Stimulated activated CD4-positive, alpha-beta T cell treated with anti-CD3 and anti-CD28 coated beads, Interleukin-1b, Interleukin-23, amount 100 ng/mL, for 1 hour (primary cell): ENCODE measurements at places on chromosomes 7 and 10.

DNA sequence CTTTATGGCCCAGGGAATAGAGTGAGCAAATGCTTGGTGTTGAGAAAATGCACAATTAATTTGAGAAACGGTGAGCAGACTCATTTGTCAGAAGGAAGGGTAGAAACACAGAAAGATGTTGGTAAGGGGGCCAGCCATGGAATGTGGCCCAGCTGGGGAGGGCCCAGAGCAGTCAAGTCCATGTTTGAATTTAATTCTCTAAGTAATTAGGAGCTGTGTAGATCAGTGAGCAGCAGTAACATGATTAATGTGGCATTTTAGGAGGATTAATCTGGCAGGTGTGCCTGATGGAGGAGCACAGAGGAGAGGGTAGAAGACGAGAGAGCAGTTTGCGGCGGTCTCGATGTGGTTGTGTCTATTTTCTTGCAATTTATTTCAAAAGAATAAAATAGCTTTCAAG is 218.7 kb downstream of the FRMD4A start:
- DNase-seq, result no peak

DNA sequence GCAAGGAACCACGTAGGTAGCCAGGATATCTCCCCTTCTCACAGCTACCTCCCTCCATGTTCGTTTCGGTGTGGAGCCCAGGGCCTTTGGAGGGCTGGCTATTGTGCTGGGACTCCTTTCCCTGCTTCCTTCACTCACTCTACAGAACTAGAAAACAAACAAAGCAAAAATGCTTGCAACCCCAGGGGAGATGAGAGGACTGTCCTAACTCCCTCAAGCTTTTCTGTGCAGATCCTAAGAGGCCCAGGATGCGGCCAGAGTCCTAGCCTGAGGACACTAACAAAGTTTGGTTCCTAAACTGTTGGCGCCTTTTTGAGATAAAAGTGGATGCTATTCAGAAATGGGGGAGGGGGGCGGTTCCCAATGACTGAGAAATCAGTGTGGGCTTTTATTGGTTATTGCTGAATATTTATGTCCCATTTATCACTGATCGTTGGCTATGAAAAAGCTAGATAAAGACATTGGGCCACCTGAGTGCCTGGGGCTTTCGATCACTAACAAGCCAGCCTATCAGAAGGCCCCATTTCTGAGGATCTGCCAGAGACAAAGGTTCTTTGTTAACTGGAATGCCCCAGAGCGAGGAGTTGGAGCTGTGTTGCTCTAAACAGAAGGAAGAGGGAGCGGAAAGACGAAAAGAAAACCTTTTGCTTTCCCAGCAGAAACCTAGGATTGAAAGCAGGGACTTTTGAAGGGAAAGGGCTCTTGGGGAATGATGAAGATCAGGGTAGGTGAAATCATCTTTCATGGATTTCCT is 95.2 kb upstream of the EGR2 start:
- no peak for DNase-seq

GRCh38 chr10:77192402-77192801 is 445.2 kb downstream of the KCNMA1 start:
- DNase-seq, result no peak

- DNase-seq, result no peak
Measured at GRCh38 chr7:38461887-38462286, 169.3 kb downstream of the AMPH start.

DNA sequence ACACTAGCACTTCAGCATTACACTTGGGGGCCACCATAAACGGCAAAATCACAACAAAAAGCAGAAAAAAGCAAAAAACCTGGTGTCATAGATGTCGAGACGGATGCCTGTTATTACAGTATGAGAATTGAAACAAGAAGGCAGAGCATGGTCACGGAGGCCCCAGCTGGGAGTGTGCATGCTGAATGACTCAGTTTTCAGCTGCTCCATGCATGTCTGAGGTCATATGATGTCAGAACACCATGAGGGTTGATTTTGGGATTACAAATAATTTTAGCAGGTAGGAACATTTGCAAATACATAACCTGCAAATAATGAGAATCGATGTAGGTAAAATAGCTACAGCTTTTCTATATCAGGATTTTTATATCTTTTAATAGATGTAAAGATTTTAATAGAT is 19.1 kb downstream of the ZMYND11 start:
- DNase-seq, result no peak

- no peak for DNase-seq
Measured at GRCh38 chr7:148727501-148728278, 29.0 kb downstream of the CUL1 start.

DNA sequence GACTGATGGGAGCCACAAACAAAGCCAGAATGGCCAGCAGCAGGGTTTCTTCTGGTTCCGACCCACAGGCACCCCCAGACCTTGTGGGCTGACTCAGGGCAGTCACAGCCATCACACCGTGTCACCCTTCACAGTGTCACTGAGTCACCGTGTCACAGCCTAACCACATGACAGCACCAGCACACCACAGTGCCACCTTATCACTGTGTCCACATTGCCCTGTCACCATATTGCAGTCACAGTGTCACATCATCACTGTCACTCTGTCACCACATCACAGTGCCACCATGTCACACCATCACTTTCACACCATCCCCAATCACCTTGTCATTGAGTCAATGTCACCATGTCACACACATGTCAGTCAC is 77.0 kb downstream of the OAT start:
- no peak for DNase-seq

- no peak for DNase-seq
Measured at GRCh38 chr7:74040101-74040790, 12.3 kb downstream of the ELN start.

DNA sequence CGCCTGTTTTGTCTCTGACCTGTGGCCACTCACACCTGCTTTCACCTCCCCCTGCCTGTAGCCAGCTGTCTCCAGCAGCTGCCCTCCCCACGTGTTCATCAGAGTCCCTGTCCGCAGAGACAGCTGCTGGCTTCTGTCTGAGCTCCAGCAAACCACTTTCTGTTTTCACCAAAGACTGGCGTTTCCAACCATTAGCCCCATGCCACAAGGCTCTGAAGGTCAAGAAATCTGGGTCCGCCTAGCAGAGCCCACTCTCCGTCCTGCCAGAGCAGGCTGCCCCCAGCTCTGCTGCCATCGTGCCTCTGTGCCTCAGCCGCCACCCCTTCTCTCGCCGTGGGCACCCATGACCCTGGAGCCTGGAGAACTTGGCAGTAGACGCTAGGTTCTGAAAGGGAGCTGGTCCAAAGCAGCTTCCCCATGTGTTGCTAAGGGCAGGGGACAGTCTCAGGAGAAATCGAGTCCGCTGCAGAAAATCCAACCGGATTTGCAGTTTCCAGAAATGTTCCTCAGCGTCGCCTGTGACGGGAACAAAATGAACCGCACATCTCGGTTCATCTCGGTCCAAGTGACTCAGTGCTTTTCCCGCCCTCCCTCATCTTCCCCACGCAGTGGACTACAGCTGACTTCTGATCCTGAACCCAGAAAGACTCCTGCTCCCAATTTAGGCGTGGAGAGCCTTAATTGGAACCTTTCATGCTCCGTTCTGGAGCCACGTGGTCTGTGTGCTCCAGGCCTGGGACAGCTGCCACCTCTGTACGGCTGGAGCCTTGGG is 28.0 kb downstream of the TMEM120A start:
- no peak for DNase-seq

DNA sequence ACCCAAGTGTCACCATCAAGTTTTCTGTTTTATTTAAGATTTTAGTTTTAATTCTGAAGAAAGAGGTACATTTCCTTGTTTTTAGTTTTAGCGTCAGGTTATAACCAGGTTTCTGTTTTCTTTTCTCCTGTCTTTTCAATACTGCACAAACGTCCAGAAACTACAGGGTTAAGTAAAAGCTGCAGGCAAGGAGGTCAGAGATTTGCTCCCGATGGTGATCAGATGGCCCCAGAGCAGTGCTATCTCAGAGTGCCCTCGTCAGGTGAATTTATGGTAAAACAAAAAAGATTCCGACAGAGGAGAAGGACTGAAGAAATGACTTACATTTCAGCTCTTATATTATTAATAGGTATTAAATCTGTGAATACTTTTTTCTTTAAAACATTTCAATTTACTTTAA is 128.2 kb downstream of the STRA8 start:
- DNase-seq, result no peak

DNA sequence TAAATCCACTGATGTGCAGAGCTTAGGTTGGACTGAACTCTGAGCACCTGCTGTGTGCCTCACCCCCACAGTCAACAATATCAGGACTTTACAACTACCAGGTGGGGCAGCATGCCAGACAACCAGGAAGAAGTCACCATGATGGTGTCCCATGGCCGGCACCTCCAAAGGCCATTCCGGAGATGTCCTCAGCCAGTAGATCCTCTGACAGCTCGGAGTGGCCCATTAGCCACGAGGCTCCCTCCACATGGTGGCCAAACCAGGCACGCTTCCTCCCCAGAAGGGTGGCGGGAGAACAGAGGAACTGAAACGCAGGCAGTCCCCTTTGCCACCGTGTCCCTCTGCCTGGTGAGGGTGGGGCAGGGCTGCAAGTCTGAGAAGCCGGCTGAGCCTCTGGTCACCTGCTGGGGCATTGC is 390.0 kb downstream of the TNS3 start:
- DNase-seq, result no peak

- DNase-seq, result no peak
Measured at GRCh38 chr10:67955614-67956013, 71.2 kb downstream of the SIRT1 start.

DNA sequence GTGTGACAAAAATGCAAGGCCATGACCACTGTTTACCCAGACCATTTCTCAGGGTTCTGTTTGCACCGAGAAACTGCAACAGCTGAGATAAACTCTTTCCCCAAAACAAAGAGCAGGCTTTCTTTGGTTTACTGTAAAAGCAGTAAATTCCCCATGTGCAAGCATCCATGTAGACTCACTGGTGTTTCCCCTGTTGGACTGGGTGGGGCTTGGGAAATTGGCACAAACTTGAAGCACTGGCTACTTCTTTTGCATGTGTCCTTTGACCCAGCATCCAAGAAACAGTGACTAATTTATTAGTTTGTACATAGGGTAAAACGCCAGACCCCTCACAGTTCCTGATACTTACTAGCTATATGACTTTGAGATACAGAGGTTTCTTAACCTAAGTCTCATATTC is 12.3 kb downstream of the IQUB start:
- no peak for DNase-seq

DNA sequence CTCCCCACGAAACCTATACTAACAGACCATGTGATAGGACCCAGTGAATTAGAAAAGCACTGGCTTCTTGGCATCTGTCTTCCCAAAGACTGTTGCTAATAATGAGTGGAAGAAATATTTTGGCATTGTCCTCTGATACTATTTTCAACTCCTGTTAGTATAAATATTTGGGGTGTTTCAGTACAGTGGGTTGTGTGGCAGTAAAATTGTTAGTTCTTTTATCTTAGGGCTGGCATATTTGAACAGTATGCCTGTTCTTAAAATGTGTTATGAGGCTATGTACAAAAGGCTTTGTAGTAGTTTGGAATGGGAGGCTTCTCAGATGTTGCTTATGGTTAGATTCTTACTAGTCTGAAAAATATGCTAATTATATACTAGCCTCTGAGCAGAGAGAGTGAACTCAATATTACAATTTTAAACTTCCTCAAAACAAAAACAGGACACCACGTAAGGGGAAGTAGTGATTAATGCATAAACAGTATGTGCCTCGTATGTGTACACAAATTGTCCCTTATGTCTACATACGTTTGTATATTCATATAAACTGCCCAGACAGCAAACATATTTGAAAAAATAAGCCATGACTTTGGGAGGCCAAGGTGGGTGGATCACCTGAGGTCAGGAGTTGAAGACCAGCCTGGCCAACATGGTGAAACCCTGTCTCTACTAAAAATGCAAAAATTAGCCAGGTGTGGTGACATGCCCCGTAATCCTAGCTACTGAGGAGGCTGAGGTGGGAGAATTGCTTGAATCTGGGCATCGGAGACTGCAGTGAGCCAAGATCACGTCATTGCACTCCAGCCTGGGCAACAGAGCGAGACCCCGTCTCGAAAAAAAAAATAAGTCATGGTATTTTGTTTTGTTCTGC is 115.4 kb downstream of the ARID5B start:
- DNase-seq, result no peak

GRCh38 chr7:149093228-149093627 is 2.7 kb upstream of the ZNF786 start:
- DNase-seq, result no peak

- DNase-seq, result no peak
Measured at GRCh38 chr7:140263277-140263676, 86.5 kb upstream of the KDM7A start.

DNA sequence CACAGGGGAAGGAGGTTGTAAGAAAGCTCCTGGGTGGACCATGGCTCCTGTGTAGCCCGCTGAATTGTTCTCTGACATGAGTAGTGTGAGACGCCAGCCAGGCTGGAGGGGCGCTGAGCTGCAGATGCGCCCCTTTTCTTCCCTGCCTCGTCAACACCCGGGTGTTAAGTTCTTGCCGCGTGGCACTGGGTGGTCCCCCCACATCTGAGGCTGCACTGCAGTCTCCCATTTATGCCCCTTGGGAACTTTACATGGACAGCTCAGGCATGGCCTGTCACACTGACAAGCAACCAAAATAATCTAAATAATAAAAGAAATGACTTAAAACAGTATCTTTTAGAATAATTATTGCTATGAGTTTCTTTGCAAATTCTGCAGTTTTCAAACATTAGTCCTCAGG is 34.6 kb upstream of the HSPA12A start:
- no peak for DNase-seq

GRCh38 chr10:126833542-126833941 is 71.7 kb upstream of the DOCK1 start:
- DNase-seq, result no peak

GRCh38 chr7:150936018-150936417 is 42.1 kb downstream of the KCNH2 start:
- DNase-seq, result no peak

- no peak for DNase-seq
Measured at GRCh38 chr7:139559364-139560105, 36.0 kb downstream of the CLEC2L start.

DNA sequence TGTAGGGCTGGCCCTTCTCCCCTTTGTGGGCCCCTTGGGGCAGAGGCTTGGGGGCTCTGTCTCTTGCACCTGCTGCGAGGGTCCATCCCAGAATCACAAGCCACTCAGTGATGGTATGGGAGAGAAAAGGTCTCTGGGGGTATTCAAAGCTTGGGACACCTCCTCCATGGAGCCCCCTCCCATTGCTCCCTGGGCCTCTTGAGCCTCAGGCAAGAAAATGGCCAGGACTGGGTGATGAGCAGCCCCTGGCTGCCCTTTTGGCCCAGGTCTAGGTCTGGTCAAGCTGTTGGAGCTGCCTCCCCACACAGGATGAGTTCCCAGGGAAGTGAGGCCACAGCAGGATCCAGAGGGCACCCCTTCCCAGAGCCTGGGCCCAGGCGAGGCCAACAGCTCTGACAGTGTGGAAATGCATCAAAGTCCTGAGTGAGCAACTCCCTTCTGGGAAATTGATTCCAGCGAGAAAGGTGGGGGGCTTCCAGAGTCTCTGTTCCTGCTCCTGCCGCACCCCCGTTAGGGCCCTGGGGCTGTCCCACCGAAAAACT is 3.4 kb upstream of the MYL7 start:
- DNase-seq, result no peak

- no peak for DNase-seq
Measured at GRCh38 chr7:85426487-85426960, 239.7 kb upstream of the SEMA3D start.
